ENCODE measurements at places on chromosomes 7 and 10.

GRCh38 chr10:122567056-122567660 lies 6.6 kb downstream of the DMBT1 start:
- DNase-seq: no peak

GRCh38 chr10:79136236-79137005 lies 67.7 kb downstream of the ZMIZ1 start:
- no peak for DNase-seq

DNA sequence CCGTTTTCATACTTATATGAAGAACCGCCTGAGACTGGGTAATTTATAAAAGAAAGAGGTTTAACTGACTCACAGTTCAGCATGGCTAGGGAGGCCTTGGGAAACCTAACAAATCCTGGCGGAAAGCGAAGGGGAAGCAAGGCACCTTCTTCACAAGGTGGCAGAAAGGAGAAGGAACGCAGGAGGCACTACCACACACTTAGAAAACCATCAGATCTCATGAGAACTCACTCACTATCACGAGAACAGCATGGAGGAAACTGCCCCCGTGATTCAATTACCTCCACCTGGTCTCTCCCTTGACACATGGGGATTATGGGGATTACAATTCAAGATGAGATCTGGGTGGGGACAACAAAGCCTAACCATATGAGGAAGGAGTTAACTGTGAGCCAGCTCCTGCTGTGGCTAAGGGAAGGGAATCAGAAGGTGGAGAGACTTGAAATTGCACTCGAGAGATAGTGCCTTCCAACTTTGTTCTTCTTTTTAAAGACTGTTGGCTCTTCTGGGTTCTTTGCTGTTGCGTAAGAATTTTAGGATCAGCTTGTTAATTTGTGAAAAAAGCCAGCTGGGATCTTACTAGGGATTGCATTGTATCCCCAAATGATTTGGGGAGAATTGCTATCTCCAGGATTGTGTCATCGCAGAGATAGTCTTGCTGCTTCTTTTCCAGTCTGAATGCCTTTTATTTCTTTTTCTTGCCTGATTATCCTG lies 21.0 kb downstream of the OPTN start:
- no peak for DNase-seq

DNA sequence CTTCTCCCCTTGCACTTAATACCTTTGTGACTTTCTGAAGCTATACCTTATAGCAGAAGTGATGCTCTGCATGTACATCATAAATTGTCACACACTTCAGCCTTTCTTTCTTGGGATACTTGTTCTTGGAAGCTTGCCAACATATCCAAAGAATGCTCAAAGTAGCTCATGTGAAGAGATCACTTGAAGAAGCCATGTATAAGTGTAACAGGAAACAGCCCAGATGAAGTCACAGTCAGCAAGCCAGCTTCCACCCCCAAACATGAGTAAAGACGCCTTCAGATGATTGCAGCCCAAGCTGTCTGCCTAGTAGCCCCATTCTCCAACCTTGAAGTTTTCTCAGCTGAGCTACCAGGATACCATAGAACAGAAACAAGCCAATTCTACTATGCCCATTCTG lies 50.9 kb downstream of the DGKB start:
- DNase-seq: no peak

- no peak for DNase-seq
Observed at GRCh38 chr7:47194516-47195057, 387.3 kb downstream of the TNS3 start.
